Activated CD4-positive, alpha-beta T cell treated with anti-CD3 and anti-CD28 coated beads, Interleukin-2, amount 50 U/mL, for 48 hours (primary cell): ENCODE measurements at places on chromosomes 5 and 9.

DNA sequence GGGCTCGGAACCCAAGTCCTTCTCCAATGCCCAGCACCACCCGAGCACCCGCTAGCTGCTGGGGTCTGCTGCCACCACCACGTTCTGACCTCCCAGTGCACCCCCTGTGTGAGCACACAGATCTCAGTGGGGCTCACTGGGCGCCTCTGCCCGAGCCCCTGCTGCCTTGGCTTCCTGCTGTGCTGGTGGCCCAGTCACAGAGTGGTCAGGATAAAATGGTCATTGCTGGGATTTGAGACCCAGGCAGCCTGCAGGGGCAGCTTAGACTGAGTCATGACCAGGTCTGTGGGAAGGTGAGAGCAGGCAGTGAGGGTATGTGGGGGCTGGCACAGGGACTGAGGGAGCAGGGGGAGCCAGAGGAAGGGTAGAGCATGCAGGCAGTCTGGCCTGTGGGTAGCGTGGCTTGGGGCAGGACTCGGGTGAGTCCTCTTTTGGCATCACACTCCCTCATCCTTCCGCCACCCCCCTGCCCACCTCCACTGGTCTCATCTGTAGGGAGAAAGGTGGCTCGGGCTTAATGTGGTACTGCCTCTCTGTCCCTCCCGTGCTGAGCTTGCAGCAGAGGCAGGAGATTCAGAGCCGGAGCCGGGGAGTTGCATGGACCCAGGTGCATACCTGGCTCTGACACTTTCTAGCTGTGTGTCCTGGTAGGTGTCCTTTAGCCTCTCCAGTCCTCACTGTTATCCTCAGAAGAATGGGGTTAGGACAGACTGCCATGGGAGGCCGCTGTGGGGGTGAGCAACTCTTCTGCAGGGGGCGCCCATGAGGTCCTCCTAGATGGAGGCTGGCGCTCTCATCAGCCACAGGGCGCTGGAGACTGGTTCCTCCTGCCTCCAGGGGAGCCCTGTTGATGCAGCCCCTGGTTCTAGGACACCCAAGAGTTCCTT is 32.1 kb downstream of the USP20 start:
- peak; percentile 41 for DNase-seq

DNA sequence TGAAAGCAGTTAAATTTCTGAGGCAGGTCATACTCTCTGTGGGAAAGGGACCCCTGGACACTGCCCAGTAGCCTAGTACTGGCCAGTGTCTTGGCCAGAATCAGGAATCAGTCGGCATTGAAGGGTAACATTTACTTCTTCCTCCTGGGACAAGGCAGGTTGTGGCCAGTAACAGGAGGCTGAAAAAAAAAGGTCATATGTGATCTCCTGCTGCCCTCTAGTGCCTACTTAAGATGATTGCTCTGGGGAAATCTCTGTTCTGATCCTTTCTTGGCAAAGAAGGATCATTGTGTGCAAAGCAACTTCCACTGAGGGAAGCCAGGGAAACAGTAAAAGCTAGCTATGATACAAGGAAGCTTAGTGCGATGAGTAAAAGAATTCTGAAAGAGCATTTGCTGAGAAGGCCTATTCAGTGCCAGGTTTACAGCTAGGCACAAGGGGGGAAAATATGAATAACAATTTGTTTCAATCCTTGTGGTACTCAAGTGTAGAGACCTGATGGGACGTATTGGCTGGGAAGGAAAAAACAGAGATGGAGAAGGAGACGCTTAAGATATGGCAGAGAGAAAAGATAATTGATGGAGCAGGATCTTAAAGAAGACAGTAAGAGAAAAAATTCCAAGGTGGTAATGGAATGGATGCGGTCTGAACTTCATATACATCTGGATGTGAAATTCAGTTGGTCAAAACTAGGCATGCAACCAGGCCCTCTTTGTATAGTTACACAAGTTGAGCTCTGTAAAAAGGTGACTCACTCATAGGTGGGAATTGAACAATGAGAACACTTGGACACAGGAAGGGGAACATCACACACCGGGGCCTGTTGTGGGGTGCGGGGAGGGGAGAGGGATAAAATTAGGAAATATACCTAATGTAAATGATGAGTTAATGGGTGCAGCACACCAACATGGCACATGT is 25.8 kb upstream of the TRIM32 start:
- no peak for DNase-seq

DNA sequence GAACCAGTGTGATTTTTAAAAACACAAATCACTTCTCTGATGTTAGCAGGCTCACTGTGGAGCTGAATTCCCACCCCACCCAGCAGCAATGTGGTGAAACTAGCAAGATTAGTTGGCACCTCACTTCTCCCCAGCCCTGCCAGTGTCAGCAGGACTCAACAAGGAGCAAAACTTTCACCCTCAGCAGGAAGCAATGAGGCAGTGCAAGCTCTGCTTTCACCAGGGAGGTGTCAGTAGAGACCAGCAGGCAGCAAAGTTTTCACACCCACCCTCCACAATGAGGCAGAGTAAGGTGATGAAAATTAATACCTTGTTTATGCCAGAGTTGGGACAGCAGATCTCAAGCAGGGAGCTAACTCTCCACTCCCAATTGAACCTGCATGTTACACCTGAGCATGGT is 565.0 kb downstream of the CETN3 start:
- no peak for DNase-seq

- no peak for DNase-seq
These were observed 139.3 kb upstream of the SLIT3 start for GRCh38 chr5:169440107-169440705.

DNA sequence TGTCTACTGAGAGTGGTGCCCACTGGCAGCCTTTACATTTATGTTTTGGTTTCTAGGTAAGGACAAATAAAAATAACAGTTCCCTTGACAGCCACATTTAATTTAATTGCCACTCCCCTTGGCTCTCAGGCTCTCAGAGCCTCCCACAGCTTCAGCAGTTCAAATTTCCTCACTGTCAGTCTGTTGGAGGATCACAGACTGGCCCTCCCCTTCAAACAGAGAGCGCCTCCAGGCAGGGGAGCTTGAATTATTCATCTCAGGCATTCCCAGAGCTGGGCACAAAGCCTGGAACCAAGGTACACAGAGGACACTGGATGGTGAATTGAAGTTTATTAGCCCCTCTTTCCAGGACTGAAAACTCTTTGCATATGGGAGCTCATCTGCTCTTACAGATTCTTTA is 407.7 kb downstream of the SPOCK1 start:
- DNase-seq = no peak

DNA sequence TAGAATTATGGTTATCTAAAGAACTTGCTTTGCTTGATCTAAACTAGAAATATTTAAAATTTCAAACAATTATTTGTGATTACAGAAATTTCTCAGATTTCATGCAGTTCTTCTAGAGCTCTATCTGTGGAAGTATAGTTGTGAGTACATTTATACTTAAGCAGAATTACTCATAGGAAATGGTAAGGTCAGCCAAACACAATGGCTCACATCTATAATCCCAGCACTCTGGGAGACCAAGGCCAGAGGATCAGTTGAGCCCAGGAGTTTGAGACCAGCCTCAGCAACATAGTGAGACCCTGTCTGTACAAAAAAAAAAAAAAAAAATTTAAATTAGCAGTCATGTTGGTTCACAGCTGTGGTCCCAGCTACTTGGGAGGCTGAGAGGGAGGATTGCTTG is 71.0 kb downstream of the INVS start:
- DNase-seq = no peak

GRCh38 chr5:135356522-135357318 is 42.3 kb downstream of the MACROH2A1 start:
- DNase-seq = no peak

- no peak for DNase-seq
These were observed 47.2 kb upstream of the ARL15 start for GRCh38 chr5:54357408-54358058.

DNA sequence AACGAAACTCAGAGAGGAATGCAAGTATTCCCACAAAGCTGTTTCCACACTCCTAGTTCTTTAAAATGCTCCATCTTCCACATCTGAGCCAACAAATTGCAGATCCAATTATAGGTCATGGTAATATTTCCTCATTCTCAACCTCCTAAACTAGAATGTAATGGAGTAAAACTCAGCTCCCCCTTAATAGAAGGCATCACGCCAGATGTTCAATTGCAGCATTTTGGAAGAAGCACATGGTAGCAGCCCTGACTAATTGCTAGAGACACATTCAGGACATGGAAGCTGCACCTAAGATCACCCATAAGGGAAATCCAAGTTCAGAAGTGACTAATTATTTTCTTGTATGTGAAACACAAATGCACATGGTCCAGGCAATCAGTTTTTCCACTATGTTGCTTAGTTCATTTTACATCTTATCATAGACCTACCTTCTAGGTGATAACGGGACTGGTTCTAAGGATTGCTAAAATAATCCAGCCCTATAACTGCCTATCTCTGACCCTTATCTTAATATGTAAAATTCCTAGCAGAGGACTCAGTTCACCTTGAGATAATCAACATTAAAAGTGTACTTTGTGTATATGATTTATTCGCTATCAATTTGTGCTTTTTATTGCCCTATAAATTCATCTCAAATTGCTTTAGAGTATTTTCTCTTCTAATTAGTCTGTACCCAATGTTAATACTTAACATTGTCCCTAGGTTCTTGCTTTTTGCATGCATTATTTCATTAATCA is 75.1 kb downstream of the GABRB2 start:
- no peak for DNase-seq

GRCh38 chr5:144198386-144198785 is 27.7 kb downstream of the KCTD16 start:
- DNase-seq = no peak

DNA sequence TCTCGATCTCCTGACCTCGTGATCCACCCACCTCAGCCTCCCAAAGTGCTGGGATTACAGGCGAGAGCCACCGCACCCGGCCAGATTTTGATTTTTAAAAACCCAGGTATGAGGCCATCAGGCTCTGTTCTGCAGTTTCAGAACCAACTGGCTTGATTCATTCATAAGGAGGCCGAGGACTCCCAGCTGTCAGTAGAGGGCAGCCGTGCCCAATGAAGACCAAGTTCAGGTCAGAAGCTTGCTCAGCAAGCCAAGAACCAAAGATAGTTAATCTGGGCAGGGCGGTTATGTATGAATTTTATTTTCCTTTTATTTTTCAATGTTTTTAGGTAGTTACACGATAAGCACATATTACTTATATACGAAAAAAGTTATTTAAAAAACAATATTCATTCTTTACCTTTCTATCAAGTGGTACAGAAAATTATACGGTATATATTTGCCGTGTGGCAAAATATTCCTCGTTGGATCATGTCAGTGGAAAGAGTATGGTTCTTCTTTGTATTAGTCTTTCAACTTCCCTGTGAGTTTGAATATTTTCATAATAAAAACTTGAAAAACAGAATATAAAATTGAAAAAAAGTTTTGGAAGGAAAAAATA is 18.0 kb downstream of the MGAT1 start:
- peak; percentile 75 for DNase-seq

DNA sequence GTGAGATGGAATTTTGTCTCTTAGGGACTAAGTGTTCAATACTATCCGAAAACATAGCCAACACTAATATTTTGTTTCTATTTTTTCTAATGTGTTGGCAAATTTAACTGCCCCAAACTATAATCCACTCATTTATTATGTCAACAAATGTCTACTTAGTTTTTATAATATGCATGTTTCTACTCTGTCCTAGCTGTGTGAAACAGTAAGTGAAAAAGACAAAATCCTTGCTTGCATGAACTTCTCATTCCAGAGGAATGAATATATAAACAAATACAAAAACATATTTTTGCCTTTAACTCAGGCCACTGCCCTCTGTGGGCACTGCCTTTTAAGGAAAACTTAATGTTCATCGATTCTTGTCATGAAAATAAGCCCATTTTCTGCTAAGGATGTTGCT is 1275.4 kb upstream of the CDH18 start:
- DNase-seq = no peak

GRCh38 chr5:124936626-124936933 is 190.1 kb upstream of the ZNF608 start:
- DNase-seq = no peak

DNA sequence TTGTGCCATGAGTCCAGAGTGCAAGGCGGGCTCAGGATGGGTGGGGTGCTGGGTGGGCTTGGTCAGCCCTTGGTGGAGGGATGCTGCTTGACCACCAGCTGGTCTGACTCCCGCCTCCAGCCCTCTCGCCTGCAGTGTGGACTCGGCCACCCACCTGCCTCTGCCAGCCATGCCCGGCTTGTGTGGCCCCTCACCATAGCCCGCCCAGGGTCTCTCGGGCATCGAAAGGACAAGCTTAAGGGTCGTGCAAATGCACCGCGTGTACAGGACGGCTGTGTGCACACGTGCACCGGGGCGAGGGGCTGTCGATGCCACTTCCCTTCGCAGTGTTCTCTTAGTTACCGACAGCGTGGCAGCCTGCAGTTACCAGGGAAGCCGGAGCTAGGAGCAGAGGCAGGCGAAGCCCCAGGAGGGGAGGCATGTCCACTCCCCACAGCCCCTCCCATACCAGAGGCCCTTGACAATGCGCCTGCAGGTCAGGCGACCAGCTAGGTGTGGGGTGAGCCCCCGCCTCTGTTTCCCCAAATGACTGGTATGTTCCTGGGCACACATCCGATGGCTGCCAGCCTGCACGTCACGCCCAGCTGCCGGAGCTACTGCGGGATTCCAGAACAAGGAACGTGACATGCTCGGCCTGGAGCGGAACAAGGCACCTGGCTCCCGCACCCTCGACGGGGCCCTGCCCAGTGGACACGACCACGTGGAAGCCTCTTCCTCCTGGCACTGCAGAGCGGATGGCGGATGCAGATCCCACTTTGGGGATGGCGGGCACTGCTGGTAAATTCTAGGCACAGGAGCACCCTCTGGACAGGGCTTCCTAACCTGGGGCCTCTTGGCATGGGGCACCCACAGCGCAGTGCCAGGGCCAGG is 7.8 kb downstream of the LCN9 start:
- DNase-seq = no peak

GRCh38 chr9:89116064-89116804 is 62.4 kb downstream of the SHC3 start:
- DNase-seq = no peak

GRCh38 chr5:73306078-73306719 is 133.2 kb downstream of the TMEM174 start:
- no peak for DNase-seq

DNA sequence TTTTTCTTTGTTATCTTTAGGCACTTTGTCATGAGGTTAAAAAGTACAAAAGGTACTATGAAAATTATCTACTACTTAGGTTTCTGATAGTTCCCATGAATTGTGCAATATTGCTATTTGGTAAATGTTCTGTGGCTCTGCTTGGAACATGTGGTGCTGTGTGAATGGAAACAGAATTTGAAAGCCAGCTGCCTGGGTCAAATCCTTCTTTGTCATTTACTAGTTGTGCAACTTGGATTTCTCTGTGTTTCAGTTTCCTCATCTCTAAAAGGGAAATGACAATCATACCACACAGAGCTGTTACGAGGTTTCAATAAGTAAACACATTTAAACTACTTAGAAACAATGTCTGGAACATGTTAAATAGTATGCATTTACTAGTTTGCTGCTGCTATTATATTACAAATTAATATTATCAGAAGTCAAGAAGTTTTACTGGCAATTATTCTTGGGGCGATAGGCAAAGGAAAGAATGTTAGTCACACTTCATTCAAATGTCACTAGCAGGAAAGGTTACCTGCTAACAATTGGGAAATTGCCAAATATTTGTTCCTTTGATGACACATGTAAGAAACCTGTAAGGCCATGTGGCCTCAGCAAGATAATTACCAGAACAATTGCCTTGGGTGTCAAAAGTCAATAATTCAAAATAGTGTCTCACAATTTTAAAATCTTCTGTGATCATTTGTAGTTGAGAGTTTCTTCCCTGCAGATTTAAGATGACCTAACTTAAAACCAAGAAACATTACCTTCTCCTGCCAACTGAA is 184.8 kb downstream of the KIAA0825 start:
- no peak for DNase-seq

- no peak for DNase-seq
These were observed 11.4 kb downstream of the MACROH2A1 start for GRCh38 chr5:135387629-135387960.

- DNase-seq = no peak
These were observed 2.1 kb upstream of the MARCHF6 start for GRCh38 chr5:10351199-10351905.
